CD4-positive, alpha-beta T cell (primary cell): ENCODE measurements at places on chromosomes 16 and 17. TPM values are rescaled to one million over a fixed set of nuclear protein-coding genes. Genes with fewer than 3 reads are reported as not detected.

The SP6 gene
- 0.17 TPM for total RNA-seq

- DNase-seq = no peak
- no peak overlapping the region for H3K27ac ChIP-seq
- H3K36me3 ChIP-seq = no peaks in the 10 kb centered on the region
- no peaks in the 10 kb centered on the region for H3K4me1 ChIP-seq
- no peak overlapping the region for H3K4me3 ChIP-seq
These were observed 13.1 kb downstream of the MYH11 start for GRCh38 chr16:15843635-15844279.

DNA sequence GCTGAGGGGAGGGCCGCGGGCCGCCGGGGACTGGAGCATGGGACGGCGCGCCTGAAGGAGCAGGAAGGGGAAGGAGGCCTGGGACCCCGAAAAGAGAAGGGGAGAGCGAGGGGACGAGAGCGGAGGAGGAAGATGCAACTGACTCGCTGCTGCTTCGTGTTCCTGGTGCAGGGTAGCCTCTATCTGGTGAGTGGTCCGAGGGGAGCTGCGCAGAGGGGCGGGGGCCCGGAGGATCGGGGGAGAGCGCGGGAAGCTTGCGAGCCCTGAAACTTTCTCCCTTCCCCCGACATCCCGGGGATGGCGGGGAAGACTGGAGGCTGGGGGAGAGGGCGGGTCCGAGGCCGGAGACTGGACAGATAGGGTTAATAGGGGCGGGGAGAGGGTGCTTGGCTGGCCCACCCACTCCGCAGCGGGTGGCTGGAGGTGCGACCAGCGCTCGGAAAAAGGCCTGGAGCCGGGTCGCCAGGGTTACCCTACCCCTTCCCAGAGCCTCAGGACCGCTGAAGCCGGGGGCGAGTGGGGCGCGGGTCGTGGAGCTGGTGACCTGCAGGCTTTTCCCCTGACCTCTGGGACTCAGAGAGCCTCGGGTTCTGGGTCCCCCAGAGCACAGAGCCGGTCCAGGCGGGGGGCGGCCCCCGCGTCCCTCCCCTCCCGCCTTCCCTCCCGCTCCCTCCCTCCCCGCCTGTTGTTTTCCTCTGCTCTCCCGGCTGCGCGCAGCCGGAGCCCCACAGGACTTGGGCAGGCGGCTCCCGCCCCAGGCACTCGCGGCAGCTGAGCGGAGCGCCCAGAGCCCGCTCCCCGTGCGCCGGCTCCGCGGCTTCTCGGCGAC lies 631 bp downstream of the NXPH3 start:
- H3K27me3 ChIP-seq = peaks cover 50% of the 10 kb centered on the region
- H3K27ac ChIP-seq = no peak overlapping the region
- H3K36me3 ChIP-seq = no peaks in the 10 kb centered on the region
- DNase-seq = no peak

DNA sequence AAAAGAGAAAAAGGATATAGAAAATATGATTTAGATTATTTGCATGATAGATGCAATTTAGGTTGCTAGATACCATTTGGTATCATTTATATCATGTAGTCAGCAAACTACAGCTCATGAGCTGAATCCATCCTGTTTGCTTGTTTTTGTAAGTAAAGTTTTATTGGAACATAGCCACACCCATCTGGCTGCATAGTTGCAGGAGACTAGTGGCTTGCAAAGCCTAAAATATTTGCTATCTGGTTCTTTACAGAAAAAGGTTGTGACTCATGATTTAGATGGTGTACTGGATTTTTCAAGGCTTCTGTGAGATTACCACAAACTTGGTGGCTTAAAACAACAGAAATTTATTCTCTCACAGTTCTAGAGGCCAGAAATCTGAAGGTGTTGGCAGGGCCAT lies 49.9 kb downstream of the MAP2K4 start:
- no peaks in the 10 kb centered on the region for H3K27me3 ChIP-seq
- H3K27ac ChIP-seq = no peak overlapping the region
- no peak overlapping the region for H3K4me3 ChIP-seq
- H3K36me3 ChIP-seq = peaks cover 7% of the 10 kb centered on the region

- no peak overlapping the region for H3K27ac ChIP-seq
- H3K4me1 ChIP-seq = peaks cover 6% of the 10 kb centered on the region
- no peak for DNase-seq
- no peaks in the 10 kb centered on the region for H3K36me3 ChIP-seq
These were observed 34.5 kb upstream of the MEOX1 start for GRCh38 chr17:43695970-43696865.

GRCh38 chr17:70073310-70073709 lies 1.7 kb upstream of the KCNJ16 start:
- H3K27ac ChIP-seq = no peak overlapping the region
- DNase-seq = no peak
- no peaks in the 10 kb centered on the region for H3K4me1 ChIP-seq
- H3K27me3 ChIP-seq = no peaks in the 10 kb centered on the region
- H3K4me3 ChIP-seq = no peak overlapping the region
- H3K36me3 ChIP-seq = no peaks in the 10 kb centered on the region
